ENCODE measurements at places on chromosomes 2 and 18.

GRCh38 chr18:32735781-32736180 lies 37.0 kb downstream of the KLHL14 start:
- DNase-seq = no peak

GRCh38 chr18:42458226-42458625 lies 503.2 kb downstream of the PIK3C3 start:
- no peak for DNase-seq

GRCh38 chr2:144834998-144835633 lies 315.2 kb upstream of the ZEB2 start:
- no peak for DNase-seq

GRCh38 chr2:85524336-85524908 lies 14.5 kb upstream of the MAT2A start:
- no peak for DNase-seq

- DNase-seq = no peak
Observed at GRCh38 chr2:208129744-208130711, at the start of gene CRYGC. TSS of gene CRYGC (minus strand) at chr2:208129828. CDS start at chr2:208129792, 36 bp downstream.

GRCh38 chr2:66717218-66717905 lies 282.4 kb downstream of the MEIS1 start:
- DNase-seq = no peak

- peak; percentile 78 for DNase-seq
Observed at GRCh38 chr2:11103984-11104793, 51.1 kb upstream of the SLC66A3 start.

DNA sequence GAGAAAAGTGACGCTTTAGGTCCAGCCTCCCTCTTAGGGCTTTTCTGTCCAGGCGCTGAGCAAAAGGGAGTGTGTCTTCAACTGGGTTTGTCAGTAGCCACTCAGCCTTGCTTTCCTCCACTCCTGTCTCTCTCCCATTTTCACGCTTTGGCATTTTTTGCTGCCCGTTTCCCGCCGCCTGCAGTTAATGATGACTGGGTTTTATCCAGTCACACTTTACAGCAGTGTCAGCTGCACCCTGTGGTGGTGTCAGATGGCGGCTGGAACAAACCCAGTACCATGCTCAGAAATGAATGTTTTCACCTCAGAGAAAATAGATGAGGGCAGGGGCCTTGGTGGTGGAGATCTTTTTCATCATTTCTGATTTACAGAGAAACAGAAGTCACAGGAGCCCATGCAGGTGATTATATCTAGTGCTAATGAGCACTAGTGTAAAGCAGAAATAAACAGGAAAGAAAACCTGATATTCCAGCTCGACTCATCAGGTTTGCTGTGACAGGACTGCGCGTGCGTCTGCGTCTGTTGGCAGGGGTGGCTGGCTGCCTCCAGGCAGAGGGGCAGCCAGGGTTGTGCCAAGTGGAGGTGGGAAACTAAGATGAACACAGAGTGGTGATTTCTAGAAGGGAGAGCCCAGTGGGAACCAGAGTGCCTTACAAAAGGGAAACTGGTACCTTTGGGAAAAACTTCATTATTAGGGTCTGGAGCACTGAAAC lies 139.9 kb downstream of the TANC1 start:
- DNase-seq = no peak

GRCh38 chr2:127783101-127783500 lies 27.9 kb downstream of the WDR33 start:
- no peak for DNase-seq

GRCh38 chr2:147204102-147204501 lies 640.7 kb upstream of the ACVR2A start:
- no peak for DNase-seq

DNA sequence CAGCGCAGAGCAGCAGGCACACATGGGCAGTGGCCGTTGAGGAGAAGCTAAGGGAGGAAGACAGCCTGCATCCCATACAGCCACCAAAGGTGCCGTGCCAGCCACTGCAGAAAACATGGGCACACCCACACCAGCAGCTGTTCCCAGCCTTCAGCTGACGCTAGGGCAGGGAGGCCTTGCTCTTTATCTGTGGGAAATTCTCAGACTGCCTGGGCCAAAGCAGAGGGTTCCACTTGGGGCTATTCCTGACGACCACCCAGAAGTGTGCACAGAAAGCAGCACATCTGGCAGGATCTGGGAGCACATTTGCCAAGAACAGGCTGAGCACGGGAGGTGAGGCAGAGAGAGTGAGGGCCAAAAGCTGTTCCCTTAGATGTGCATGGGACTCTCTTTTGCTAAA lies 101.3 kb upstream of the SOX11 start:
- DNase-seq = no peak

GRCh38 chr2:11850082-11850481 lies 103.7 kb downstream of the LPIN1 start:
- DNase-seq = peak; percentile 89

DNA sequence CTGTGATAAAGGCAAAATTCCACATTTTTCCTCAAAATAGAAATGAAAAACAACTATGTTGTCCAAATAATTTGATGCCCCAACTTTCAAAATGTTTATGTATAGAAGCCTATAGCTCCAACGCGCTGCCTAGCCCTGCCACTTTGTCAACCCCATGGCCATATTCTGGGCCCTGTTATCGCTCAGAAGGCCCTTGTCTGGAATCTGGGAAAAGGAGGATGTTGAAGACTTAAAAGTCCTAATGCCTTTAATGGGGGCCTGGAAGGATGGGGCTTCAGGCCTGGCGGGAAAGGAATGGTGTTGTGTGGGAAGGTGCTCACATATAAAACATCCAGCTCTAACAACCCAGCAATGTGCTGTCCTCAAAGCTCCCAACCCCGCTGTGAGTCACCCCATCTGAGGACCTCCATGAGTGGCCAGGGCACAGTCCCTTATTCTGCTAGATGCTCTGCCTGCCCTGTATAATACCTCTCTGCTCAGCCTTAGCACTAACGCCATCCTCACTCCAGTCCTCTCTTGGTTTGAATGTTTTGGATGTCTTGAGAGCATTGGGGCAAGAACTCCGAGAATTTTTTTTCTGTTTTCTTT lies 86.0 kb downstream of the ACSL3 start:
- no peak for DNase-seq

DNA sequence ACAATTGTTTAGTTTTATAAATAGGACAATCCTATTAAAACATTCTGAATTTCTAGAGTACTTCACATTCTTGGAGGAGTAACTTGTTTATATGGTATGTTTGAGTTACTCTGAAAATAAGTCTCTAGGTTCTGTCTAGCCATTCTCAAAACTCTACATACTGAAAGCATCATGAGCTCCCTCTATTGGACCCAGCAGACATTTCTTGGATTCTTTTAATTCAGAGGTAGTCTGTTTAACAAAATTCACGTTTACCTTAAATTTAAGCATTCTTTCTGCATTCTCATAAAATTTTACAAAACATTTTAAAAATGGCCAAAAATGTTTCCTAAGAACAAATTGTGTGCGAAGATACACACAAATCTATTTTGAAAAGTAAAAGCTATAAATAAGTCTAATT lies 15.3 kb downstream of the SP9 start:
- DNase-seq = no peak

DNA sequence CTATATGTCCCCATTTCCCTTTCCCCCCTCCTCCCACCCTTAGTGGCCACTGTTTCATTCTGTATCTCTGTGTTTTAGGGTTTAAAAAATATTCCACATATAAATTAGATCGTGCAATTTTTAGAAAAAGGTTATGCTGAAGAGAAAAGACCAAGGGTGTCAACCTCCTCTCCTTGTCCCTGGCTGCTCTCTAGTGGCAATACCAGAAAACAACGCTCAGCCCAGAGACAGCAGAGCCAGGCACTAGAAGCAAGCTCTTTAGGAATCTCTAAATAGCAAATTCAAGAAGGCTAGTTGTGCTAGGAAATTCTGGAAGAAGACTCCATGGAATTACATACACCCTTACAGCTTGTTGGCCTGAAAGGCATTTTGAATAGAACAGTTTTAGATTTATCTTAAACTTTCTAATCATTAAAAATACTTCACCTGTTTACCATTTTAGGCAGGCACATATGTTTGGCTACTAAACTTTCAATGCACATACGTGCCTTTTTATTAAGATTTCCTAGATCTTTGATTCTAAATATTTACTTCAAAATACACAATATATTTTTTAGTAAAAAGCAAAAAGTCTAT lies 35.1 kb upstream of the RASGRP3 start:
- DNase-seq = no peak

- no peak for DNase-seq
Observed at GRCh38 chr2:148560496-148560895, 84.1 kb upstream of the EPC2 start.

- DNase-seq = no peak
Observed at GRCh38 chr2:43634604-43635306, 2.3 kb upstream of the PLEKHH2 start.

DNA sequence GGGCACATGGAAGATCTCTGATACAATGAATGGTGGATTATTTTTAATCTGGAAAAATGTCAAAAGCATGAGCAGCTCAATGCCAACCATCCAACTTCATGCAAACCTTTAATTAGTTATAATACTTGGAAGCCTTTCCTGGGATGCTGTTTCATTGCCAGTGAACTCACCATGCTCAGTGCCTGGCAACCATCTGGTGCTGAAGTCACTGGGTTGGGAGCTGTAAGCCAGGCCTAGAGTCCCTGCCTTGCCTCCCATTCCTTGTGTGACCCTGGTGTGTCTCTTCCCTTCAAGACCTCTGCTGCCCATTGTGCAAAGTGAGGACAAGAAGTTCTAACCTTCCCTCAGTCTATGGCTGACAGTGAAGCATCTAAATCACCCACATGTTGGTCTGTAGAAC lies 458.7 kb downstream of the RNF144A start:
- no peak for DNase-seq

DNA sequence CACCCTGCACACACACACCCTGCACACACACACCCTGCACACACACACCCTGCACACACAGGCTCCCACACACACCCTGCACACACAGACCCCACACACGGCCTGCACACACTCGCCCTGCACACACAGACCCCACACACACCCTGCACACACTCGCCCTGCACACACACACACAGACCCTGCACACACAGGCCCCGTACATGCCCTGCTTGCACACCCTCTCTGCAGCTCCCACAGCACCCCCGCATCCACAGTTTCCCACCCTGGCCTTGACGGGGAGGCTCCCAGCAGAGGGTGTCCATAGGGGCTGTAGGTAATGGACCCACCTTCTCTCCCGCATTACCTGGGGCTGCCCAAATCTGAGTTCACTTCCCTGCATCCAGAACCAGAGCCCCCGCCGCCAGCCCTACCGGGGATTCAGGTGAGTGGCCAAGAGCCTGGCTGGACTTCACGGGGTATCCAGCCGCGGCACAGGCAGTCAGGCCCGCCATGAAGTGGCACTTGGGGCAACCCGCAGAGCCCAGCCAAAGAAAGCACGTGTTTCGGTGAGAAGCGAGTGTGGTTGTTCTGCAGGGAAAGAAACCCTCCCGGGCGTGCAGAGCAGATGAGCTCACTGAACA lies 88.6 kb upstream of the GPC1 start:
- DNase-seq = no peak

GRCh38 chr18:44840058-44840790 lies 159.5 kb downstream of the SETBP1 start:
- no peak for DNase-seq

GRCh38 chr2:69582582-69583176 lies 60.9 kb downstream of the AAK1 start:
- DNase-seq = no peak

- no peak for DNase-seq
Observed at GRCh38 chr2:179682756-179683155, 178.7 kb downstream of the ZNF385B start.

- DNase-seq = no peak
Observed at GRCh38 chr2:49714454-49714853, 560.1 kb upstream of the FSHR start.

DNA sequence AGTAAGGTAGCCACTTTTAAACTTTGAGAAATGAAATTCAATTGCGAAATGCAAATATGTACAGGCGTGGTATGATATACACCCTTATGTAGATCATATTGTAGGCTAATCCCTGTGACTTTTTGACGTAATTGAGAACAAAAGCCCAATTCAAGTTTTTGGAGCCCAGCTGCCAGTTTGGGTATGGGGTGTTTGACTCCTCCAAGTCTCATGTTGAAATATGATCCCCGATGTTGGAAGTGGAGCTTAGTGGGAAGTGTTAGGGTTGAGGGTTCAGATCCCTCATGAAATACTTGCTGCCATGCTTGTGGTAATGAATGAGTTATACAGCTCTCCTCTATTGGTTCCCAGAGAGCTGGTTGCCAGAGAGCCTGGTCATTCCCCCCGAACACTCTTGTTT lies 1666.8 kb downstream of the SUCLG1 start:
- DNase-seq = no peak

GRCh38 chr2:231395188-231396057 lies at the start of gene B3GNT7:
TSS of gene B3GNT7 (plus strand) at chr2:231395710. CDS start at chr2:231395804, 94 bp downstream.
- DNase-seq = no peak

DNA sequence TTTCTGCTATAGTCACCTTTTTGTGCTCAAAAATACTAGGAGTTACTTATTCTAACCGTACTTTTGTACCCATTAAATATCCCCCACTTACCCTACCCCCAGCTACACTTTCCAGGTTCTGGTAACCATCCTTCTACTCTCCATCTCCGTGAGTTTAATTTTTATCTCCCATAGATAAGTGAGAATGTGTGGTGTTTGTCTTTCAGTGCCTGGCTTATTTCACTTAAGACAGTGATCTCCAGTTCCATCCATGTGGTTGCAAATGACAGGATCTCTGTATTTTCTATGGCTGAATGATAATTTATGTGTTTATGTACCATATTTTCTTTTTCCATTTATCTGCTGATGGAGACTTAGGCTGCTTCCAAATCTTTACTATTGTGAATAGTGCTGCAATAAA lies 323.3 kb downstream of the ZNF804A start:
- no peak for DNase-seq

DNA sequence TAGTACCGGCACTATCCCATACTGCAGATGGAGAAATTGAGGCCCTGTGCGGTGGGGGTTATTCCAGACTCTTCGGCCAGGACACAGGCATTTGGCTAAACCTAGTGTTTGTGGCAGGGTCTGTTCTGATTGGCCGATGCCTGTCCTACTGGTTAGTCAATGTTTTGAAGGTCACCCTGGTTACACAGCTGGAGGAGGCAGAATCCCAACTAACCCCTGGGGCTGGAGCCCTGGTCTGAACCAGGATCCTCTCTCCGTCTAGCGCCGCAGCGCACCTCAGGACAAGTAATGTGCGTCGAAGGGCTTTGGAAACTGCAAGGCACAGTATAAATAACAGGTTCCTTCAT lies 19.4 kb downstream of the TEX44 start:
- DNase-seq = no peak

GRCh38 chr2:241161646-241162281 lies 11.5 kb downstream of the PPP1R7 start:
- no peak for DNase-seq

DNA sequence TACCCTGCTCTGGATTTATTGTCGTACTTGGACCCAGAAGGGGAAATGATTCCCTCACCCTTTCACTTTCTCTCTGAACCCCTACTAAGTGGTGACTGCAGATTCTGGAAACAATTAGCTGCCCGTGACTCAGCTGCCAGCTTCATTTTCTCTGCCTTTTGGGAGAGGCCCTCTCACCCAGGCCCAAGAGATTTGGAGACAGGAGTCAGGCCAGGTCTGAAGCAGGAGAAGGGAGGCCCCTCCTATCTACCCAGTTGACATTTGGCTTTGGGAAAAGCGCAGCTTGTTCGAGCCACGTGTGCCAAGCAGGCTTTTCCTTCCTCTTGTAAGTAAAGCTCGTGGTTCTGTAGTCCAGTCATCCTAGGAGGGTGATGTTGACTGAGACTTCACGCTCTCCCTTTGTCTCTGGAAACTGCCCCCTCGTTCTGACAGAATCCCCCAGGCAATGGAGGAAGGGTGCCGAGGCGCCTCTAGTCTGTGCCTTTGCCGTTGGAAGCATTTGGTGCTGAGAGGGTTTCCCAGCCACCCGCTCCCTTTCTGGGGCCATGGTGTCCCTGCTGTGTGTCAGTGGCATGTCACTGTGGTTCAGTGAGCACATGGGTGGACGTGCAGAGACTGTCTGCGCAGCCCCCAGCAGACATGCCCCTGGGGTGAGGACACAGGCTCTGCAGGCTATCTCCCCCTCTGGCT lies 8.6 kb downstream of the OXER1 start:
- no peak for DNase-seq

All from mesenteric fat pad (tissue), 1 donor.